Non-pigmented ciliary epithelial cell (primary cell): ENCODE measurements at places on chromosomes 16 and 17.

- DNase-seq: no peak
These were observed 12.1 kb downstream of the HSD3B7 start for GRCh38 chr16:30996985-30997724.

DNA sequence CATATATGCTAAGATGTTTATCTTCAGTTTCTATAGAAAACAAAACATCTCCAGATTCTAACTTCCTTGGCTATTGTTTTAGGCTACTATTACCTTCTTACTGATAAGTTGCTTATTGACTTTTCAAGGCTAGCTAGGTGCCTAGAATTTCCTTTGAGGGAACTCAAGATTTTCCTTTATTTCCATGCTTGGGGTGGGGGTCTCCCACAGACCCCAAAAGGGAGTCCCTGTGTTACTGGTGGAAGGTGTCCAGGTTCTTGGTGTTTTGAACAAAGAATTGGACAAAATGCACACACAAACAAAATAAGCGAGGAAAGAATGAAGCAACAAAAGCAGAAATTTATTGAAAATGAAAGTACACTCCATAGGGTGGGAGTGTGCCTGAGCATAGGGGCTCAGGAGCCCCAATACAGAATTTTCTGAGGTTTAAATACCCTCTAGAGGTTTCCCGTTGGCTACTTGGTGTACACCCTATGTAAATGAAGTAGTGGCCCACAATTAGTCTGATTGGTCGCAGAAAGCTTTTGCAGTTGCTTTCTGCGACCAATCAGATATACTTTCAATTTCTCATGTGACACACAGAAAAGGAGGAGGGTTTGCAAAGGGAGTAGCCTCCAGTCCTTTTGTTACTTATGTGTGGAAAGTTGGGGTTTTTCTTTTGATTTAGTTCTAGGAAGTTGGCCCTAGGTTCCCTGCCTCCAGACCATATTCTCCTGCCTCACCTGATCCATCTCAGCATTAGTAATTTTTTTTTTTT lies 67.5 kb downstream of the MARF1 start:
- no peak for DNase-seq

- no peak for DNase-seq
These were observed 30.0 kb upstream of the ANKRD40CL start for GRCh38 chr17:50797135-50797810.

- no peak for DNase-seq
These were observed 456.9 kb downstream of the TOX3 start for GRCh38 chr16:52090080-52090479.

GRCh38 chr16:84829168-84829965 lies 9.6 kb downstream of the CRISPLD2 start:
- DNase-seq: no peak

- no peak for DNase-seq
These were observed 8.4 kb downstream of the UBALD2 start for GRCh38 chr17:76273445-76274111.

GRCh38 chr17:10036511-10037061 lies 131.5 kb upstream of the RCVRN start:
- DNase-seq: no peak

- no peak for DNase-seq
These were observed 87.5 kb upstream of the SDK2 start for GRCh38 chr17:73731733-73732132.

DNA sequence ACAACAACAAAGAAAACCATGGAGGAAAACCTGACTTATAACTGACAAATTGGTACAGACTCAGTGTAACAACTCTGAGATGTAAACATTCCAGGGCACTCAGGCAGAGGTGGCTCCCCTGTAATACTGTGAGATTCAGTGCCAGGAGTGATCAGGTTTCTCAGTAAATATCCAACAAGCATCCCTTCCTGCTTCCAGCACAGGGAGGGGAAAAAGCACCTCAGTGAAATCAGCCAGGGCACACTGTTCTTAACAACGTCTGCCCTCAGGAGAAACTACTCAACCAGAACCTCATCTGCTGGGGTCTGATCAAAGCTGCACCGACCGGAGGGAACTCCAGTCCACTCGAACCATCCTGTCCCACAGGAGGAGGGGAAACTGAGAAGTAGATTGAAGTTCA lies 52.3 kb downstream of the AMFR start:
- no peak for DNase-seq

GRCh38 chr17:57625511-57625910 lies 119.6 kb downstream of the CCDC182 start:
- DNase-seq: no peak

DNA sequence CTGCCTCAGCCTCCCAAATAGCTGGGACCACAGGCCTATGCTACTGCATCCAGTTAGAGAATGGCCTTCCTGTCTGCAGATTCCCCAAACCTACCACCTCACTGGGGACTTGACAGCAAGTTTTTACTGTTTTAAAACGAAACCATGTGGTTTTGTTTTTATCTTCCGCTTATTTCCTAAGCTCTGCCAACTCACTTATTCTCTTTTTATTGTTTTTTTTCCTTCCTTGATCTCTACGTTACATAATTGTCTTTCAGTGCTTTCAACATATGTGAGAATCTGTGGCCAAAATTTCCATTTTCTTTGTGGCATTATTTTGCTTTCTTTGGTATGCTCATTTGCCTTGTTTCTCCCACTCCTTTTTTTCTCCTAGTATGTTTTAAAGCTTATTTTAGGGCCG lies 14.6 kb upstream of the SLC38A7 start:
- DNase-seq: no peak

DNA sequence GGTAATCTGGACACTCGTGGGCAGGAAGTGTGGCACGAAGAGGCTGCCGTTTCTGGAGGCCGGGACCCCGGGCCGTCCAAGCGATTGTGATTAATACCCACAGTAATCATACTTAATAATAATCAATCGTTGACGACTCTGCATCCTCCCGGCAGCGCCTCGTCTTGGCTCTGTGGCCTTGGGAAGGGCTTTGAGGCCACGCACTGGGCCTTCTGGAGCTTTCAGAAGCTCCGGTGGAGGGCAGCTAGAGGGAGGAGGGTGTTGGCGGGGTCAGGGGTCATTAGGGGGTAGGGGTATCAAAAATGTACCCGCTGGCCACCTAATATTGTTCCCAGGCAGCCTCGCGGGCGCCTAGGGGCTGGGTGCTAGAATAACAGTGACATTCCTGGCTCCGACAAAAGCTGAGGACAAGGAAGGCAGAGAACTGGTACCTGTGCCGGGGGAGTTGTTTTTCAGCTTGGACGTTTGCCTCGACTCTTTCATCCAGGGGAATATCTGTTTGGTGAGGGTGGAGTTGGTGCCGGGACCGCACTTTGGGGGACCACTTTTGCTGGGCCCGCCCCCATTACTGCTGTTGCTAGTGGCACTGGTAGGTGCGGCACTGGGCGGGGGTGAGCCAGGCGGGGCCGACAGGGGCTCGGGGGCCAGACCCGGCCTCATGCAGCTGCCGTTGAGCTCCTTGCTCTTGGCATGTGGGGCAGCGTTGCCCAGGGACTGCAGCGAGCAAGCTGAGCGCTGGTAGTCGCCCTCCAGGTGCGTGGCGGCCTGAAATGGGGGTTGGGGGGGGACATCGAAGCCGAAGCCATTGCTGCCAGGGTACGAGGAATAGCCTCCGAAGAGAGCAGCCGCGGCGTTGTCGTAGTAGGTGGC lies 6.9 kb upstream of the HOXB2 start:
- DNase-seq: no peak

DNA sequence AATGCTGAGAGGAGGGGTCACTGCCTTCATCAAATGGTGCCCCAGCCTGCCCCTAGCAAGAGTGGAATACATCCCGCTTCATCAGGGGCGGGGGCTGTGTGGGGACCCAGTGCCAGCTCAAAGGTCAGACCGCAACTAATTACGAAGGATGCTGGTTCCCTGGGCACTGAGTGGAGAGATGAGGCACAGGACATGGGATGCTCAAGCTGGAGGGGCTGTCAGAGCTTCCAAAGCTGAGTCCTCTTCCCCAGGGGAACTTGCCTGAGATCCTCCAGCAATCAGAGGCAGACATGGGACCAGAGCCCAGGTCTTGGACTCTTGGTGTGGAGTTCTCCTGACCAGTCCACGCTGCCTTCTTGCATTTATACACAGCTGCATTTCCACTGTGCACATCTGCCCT lies 18.9 kb downstream of the UNC45B start:
- DNase-seq: no peak

- no peak for DNase-seq
These were observed 831 bp downstream of the SMIM22 start for GRCh38 chr16:4795828-4796572.

- no peak for DNase-seq
These were observed at the start of gene KRT13 for GRCh38 chr17:41505007-41505808. KRT13 (minus strand) TSS chr17:41505612; CDS start chr17:41505550, 62 bp downstream.

DNA sequence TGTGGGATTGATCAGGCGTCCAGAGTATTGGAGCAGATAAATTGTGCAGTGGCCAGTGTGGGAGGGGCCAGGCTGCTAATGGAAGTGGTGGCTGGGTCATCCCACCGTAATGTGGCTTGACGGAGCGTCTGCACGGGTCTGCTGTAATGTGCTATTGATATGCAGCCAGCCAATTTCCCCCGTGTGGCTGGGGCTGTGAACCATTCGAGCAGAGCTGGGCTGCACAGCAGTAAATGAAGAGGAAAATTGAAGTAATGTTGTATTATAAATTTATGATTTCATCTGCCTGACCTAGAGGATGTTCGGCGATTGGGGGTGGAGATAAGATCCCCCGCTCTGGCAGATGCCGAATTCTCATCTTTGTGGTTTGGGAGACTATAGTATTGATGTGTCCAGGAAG lies 121.5 kb downstream of the CCDC182 start:
- no peak for DNase-seq

DNA sequence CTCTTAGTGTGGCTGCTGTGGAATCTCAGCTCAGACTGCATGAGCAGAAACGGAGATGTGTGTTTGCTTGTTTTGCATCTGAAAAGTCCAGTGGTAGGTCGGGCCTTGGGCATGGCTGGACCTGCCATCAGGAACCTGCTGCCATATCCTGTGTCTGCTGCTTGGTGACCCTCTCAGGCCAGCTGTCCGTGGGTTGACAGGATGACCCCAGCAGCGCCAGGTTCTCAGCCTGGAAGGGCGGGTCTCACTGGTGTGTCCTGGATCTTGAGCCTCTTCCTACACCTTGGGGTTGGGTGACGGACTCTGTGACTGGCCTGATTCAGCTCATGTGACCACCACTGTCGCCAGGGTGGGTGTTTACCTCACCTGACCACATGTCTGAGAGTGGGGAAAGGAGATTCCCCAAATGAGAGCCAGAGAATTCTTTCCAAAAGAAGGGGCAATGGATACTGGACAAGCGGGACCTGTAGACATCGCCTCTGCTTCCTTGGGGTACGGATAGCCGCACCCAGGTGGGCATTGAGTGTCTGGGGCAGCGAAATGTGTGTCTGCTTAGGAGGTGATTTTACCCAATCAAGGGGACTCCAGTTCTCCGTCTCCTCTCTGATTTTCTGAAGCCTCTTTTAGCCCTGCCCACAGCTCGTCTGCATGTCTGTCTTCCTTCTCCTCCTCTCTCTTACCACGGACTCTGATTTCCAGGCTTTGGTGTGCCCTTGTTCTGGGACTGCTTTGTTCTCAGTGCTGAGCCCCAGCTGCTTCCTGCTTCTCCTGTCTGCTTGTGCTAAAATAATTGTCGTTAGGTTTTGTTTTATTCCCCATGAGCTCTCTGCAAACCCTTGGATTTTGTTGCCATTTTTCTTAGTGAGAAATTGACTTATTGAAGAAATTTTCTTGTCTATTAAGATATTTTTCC lies 399.7 kb downstream of the CPPED1 start:
- no peak for DNase-seq

GRCh38 chr17:50252781-50253180 lies 21.5 kb upstream of the TMEM92 start:
- DNase-seq: no peak

GRCh38 chr17:69945698-69946185 lies 129.3 kb upstream of the KCNJ16 start:
- no peak for DNase-seq

DNA sequence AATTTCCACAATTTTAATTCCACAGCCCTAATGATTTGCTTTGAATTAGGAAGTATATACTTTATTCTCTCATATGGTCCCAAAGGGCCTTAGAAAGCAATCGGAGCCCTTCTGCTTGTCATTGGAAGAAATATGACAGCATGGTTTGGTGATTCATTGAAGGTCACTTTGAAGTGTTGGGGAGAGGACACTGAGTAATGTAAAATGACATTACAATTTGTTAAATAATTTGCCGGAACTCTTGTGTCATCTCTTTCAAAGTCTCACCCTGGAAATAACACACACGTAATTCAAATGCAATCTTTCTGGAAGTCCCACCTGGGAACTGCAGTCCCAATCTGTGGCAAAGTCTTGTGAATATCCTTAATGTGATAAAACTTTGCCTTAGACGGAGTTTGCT lies 59.8 kb downstream of the BMERB1 start:
- DNase-seq: no peak

GRCh38 chr17:80153004-80153403 lies 6.1 kb upstream of the EIF4A3 start:
- no peak for DNase-seq

- DNase-seq: no peak
These were observed 72.7 kb downstream of the CYLD start for GRCh38 chr16:50814541-50814940.

GRCh38 chr16:50306287-50306686 lies 39.9 kb downstream of the ADCY7 start:
- DNase-seq: no peak

DNA sequence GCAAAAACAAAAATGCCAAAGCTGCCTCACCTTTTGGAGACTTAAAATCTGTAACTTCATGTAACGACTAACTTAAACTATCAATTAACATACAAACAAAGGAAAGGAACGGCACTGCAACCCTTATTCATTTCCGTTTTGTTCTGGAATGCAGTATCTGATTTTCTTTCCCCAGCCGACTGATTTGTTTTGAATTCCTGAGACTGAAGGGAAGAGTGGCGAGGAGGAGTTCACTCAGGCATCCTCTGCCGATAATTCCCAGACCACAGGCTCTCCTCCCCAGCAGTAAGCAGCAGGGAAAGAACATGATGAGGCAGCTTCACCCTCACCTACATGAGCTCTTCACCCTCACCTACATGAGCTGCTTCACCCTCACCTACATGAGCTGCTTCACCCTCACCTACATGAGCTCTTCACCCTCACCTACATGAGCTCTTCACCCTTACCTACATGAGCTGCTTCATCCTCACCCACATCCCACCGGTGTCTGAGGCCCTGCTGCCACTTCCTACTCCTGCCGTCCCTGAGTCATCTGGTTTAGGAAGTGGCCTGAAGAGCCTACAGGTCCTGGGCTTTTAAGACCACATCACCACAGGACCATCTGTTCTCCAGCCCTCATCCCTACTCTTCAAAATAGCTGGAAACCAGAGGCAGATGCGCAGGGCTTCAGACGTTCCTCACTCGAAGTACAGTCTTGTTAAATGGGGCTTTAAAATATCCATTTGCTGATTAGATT lies 168.0 kb upstream of the RPH3AL start:
- DNase-seq: peak; percentile 81

- no peak for DNase-seq
These were observed 34.8 kb downstream of the MMD start for GRCh38 chr17:55386796-55387332.

GRCh38 chr17:66675991-66676371 lies 158.9 kb upstream of the CACNG5 start:
- DNase-seq: no peak

- DNase-seq: no peak
These were observed 239.7 kb downstream of the XYLT1 start for GRCh38 chr16:17230932-17231581.

GRCh38 chr16:6018848-6019489 lies 921.4 kb upstream of the EEF2KMT start:
- DNase-seq: no peak
